Cardiac muscle cell (in vitro differentiated cells and primary cell): ENCODE measurements at places on chromosomes 6 and 20.
A peak's percentile ranks its signal among the peaks of the same experiment; 100 is the strongest.

DNA sequence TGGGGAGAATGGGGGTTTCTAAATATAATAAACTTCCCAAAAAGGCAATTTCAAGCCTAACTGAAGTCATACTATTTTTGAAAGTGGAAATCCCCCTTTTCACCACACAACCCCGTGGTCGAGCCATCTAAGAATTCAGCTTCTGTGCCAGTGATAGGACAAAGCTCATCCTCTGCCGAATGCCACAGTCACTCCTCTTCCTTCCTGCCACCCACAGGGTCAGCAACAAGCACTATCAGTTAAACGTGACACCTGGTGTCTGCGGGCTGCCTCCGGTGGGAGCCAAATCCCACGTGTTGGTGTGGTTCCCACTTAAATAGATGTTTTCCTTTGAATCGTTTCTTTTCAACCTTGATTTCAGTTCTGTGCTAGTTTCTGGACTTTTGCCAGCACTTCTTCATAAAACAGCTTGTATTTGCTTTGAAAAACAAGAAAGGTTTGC is 60.7 kb downstream of the TNFAIP3 start:
- DNase-seq = no peak

- no peak for DNase-seq
These were observed 8.3 kb upstream of the TNXB start for GRCh38 chr6:32117461-32117860.

DNA sequence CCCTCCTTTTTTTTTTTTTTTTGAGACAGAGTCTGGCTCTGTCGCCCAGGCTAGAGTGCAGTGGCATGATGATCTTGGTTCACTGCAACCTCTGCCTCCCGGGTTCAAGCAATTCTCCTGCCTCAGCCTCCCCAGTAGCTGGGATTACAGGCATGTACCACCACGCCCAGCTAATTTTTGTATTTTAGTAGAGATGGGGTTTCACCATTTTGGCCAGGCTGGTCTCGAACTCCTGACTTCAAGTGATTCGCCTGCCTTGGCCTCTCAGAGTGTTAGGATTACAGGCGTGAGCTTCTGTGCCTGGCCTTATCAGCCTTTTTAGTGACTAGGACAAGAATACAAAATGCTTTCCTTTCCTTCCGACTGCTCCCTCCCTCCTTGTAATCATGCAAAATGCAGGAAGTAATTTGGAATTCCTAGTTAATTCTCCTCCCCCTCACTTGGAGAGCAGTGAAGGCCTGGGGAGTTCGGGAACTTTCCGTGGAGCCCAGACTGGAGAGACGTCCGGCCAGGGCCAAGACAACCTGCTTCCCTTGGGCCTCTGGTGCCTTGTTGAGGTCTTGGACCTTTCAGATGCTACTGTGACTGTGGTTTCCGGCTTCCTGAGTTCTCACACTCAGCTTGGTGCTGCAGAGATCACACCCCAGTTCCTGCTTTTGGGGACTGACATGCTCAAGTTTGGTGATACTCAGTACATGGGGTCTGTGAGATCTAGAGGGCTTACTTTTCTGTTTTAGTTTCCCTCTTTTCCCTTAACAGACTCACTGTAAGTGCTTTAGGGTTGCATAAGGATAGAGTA is 3.9 kb upstream of the PHF20 start:
- no peak for DNase-seq

DNA sequence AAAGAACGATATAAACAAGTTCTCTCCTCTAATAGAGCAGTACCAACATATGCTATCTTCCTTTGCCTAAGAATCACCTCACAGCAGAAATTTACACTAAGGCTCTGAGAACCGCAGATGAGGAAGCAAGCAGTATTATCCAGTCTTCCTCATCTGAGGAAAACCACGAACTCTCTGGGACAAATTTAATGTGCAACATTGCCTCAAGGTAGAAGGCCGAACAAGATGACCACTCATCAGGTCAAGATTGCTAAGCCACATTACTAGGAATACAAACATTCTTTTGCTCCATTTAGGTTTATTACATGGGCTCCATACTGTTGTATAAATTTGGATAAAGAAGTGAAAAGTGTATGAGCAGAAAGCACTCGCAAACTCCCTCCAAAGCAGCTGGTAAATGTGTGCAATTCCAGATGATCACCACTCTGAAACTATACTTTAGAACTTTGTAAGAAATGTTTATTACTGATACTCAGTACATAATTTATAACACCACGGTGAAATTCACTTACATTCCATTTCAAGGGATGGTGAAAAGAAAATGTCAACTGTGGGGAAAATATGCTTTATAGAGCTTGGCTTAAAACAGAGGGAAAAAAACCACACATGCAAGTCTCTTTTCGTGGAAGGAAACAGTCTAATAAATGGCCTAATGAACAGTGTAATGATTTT is 398.4 kb downstream of the BTBD9 start:
- DNase-seq = no peak

DNA sequence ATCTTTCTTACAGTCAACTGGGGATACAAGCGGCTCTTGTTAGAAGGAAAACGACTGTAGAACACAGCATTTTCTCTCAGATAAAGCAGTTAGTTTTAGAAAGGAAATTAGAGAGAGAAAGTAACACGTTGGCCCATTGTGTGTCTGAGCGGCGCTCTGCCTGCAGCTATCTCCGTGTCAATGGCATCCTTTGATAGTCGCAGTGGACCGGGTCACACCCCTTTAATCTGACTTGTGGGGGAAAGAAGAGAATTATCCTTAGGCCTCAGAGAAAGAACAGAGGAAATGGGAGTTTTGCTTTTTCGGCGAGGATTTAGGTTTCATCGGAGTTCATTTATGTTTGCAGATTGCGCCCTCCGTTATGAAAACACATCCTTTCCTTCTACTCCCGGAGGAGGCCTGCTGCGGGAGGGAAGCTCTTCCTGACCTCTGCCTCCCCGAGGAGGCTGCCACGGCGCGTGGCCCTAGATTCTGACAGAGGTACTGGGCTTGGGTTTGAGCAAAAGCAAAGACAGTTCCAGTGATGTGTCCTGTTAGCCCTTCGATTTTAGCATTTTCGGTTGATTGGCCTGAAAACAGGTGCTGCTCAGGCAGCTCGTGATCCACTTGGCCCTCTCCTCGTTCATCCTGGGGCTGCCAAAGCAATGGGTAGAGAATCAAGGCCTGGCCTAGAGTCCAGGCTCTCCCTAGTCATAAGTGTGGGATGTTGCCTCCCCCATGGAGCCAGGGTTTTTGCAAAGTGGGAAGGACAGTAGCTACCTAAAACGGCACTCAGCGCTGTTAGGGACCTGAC is 74.9 kb downstream of the ZDHHC14 start:
- DNase-seq = no peak

GRCh38 chr6:113359155-113360140 is 497.7 kb upstream of the MARCKS start:
- peak; percentile 60 for DNase-seq
